ENCODE measurements at places on chromosomes 4 and X. TPM values are rescaled to one million over a fixed set of nuclear protein-coding genes. Genes with fewer than 3 reads are reported as not detected.

DNA sequence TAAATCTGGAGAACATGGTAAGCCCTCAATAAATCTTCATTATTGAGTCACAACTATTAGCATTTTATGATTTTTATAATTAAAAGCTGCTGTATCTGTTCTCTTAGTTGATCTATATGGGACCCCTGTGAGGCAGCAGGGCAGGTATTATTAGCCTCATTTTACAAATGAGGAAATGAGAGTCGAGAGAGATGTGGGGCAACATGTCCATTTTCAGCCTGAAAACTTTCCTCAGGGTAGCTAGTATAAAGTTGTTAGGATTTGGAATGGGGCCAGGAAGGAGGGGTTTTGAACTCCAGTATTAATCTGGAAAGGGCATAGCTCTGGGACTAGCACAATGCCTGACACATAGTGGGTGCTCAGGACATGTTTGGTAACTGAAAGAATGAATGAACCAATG, 191.7 kb upstream of the GPC4 start:
- no peak for DNase-seq

- DNase-seq, result no peak
Measured at GRCh38 chr4:92120810-92121498, 182.8 kb upstream of the GRID2 start.

DNA sequence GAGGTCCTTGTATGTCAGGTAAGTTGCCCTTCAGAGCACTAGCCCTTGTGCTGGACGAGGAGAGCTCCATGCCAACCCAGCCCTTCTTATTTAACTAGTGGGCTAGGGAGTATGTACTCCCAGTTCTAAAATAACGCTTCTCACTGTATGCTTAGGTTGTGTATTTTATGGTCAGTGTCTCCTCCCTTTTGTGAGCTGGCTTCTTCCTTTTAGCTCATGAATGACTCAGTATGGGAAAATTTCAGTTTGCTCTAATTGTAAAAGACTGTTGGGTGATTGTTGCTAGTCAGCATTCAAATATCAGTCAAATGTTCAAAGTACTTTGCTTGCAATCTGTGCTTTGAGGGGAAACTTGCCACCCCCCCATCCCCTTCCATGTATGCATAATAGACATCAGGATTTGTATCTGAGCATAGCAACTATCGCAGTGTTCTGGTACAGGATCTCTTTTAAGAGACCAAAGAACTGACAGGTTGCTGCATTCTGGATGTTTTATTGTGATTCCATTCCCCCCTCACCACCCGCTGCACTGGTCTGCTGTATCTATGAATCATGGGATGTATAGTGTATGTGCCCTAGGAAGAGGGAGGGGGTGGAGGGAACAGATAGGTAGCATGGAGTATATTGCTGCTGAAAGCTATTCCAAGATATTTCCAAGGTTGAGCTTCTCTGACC, 34.7 kb downstream of the DLG3 start:
- DNase-seq, result no peak

Gene ITM2A
- total RNA-seq, result 95.0 TPM

Gene F11
- total RNA-seq, result not detected

Gene NPY2R
- not detected for total RNA-seq

Gene XAGE2
- total RNA-seq, result not detected

Gene PCDH19
- 0.25 TPM for total RNA-seq

- DNase-seq, result no peak
Measured at GRCh38 chr4:6495736-6496135, 23.3 kb upstream of the PPP2R2C start.

DNA sequence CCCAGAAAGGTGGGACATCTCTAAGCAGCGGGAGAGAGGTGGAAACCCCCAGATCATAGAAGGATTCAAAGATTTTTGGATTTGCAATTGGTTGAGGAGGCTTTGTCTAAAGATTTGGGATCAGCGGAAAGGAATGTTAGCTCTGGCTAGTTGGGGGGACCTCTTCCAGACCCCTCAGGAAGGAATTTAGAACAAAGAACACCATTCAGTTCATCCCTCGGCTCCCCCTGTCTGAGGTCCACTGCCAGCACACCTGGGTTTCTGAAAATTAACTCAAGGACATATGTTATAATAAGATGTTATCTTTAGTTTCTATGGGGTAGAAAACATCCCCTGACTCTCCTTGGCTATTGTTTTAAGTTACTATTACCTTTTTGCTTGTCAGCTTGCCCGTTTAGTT, 163.6 kb downstream of the CEP135 start:
- no peak for DNase-seq

- no peak for DNase-seq
Measured at GRCh38 chr4:15150631-15151030, 148.3 kb downstream of the CPEB2 start.

Gene CD40LG
- total RNA-seq, result not detected

Gene SOWAHB
- under 0.01 TPM for total RNA-seq

DNA sequence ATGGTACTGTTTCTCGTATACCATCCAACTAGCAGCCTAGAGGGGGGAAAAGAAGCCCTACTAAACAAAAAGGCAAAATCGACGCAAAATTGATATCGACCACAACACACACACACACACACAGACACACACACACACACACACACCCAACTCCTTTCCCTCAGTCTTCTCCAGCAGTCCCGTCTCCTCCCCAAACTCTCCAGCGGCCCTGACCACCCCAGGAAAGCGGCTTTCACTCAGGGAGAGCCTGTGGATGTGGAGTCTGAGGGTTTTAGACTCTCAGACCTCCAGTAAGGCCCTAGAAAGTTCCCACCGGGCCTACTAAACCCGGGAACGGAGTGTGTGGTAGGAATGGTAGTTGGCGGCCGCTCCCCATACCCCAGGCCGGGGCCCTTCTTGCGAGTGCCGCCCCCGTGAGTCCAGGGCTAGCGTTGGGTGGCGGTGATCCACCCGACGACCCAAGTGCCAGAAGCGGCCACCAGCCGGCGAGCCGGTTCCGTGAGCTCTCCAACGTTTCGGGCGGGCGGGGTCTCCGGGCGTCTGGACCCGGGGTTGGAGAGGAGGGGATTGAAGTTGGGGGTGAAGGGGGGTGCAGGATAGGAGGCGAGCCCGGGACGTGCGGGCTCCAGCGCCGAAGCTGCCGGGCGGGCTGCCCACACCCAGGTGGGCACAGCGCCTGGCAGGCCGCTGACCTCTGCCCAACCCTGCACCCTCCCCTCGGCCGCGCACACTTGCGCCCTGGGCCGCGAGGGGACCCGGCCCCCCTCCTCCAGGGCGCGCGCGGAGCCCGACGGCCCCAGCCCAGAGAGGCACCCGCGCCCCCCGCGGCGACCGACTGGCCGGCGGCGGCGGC, 13.7 kb downstream of the ARX start:
- DNase-seq, result no peak

DNA sequence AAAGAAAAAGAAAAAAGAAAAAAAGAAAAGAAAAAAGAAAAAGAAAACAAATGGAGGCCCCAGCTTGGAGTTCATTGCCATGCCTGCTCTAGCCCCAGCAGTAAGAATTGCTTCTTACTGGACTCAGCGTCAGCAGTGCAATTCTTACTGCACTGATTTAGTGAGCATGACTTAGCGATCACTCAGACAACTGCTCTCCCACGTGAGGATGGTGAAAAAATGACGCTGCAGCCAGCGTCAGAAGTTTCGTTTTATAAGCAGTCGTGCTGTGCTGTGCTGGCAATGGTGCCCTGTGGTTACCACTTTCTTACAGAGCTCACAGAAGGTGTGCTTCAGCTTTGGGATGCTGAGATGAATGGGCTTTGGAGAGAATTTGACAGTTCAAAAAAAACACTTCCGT, 68.3 kb upstream of the DDX3X start:
- DNase-seq, result no peak

Gene PACRGL
- total RNA-seq, result 12.3 TPM

Gene SPINK2
- total RNA-seq, result not detected

DNA sequence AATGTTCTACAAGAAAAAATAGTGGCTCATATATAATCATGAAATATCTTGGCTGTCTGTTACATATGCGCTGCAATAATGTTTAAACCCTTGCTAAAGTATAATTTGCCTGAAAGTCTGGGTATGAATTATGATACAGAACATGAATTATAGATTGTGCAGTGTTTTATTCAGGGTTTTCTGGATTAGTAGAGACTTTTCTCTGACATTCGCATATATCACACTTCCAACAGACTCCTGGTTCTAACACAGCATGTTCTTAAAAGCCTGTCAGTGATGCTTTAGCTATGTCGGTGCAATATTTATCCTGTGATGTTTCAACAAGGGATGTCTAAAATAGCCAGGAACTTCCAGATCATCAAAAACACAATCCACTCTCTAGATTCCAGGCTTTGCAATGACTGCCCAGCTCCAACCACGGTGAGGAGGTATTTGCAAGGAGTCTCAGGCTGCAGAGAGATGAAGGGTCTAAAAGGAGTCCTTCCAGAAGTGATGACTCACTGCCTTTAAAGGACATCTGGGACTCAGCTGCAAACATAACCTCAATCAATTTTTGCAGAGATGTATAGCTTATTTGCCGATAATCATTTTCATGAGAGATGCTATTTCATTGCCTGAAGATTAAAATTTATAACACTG, 69.4 kb downstream of the RWDD4 start:
- DNase-seq, result no peak

- no peak for DNase-seq
Measured at GRCh38 chr4:145626623-145626982, 7.4 kb downstream of the MMAA start.

GRCh38 chr4:184528051-184528450, 53.7 kb upstream of the IRF2 start:
- no peak for DNase-seq

DNA sequence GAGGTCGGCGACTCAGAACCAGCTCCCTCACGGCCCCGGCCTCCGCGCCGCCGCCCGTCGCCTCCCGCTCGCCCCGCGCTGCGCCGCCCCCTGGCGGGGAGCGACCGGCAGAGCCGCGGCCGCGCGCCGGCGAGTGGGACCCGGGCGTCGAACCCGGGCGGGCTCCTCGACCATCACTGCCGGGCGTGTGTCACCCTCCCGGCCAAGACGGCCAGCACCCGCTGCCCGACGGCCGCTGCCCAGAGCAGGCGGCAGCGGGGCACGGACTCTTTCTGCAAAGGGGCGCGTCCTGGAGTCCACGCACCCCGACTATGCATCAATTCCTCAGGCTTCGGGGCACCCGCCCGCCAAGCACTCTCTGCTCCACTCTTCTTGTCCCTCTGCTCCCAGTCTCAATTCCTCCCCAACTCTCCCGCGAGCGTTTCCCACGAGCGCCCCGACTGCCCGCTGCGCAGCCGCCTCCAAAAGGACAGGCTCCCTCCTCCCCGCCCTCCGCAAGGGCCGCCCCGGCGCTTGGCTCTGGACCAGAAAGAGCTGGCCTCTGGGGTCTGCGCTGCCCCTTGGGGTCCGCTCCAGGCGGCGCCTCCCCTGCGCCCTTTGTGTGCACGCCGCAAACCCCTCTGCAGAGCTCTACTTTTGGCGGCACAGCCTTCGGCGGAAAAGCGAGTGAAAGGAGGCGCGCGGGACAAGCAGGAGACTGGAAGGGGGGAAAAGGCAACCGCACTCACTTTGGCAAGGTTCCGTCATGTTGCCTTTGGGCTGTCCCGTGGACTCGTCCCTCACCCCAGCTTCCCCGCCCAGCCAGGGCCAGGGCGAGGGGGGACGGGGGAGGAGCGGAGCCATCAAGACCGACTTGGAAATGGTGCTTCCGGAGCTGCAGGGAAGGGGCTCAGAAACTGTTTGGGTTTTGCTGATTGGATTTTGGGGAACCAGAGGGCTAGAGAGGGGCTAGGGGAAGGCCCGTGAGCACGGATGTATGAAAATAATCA, 1.0 kb downstream of the PDE5A start:
- peak; percentile 46 for DNase-seq

Gene XK
- total RNA-seq, result under 0.01 TPM

GRCh38 chr4:70892086-70892769, 9.9 kb upstream of the MOB1B start:
- DNase-seq, result no peak

GRCh38 chr4:182648766-182649165, 268.4 kb downstream of the DCTD start:
- DNase-seq, result peak; percentile 83

Gene CDKL2
- total RNA-seq, result 0.13 TPM

Gene TMEM31
- not detected for total RNA-seq

DNA sequence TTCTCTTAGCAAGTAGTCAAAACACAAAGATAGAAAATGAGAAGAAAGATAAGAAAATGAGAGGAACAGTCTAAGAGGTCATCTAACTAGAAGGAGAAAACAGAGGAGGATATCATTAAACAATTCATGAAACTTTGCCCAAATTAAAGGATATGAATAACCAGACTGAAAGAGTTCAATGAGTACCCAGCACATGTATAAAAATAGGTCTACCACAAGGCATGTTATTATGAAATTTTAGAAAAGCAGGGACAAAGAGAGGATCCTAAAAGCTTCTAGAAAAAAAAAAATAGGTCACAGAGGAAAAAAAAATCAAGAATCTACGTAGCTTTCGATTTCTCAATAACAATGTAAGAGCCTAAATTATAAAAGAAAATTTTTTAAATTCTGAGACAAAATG, 118.5 kb downstream of the WDFY3 start:
- no peak for DNase-seq

GRCh38 chr4:104188301-104188700, 306.4 kb downstream of the CXXC4 start:
- DNase-seq, result no peak

- DNase-seq, result no peak
Measured at GRCh38 chrX:46929439-46930261, 17.4 kb downstream of the JADE3 start.

DNA sequence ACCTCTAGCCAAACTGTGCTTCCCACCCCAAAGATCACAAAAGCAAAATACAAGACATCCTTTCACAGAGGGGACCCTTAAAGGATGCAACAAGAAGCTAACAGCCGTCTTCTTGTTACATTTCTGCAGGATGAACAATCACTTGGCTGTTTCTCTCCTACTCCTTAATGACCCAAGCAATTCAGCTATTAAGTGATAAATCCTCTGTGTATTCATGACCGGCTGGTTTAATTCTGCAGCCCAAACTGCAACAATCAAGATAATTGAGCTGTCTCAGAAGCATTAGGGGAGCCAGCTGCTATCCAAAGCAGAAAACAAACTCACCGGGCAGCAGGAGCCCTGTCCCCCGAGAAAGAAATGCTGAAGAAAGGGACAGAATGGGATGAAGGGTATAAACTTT, 85.9 kb upstream of the ACSL4 start:
- no peak for DNase-seq
